ENCODE measurements at places on chromosomes 16 and 17.

GRCh38 chr17:45305530-45306087 is 11.2 kb downstream of the MAP3K14 start:
- DNase-seq, result no peak

- no peak for DNase-seq
These were observed 24.0 kb upstream of the GINS2 start for GRCh38 chr16:85712801-85713200.

DNA sequence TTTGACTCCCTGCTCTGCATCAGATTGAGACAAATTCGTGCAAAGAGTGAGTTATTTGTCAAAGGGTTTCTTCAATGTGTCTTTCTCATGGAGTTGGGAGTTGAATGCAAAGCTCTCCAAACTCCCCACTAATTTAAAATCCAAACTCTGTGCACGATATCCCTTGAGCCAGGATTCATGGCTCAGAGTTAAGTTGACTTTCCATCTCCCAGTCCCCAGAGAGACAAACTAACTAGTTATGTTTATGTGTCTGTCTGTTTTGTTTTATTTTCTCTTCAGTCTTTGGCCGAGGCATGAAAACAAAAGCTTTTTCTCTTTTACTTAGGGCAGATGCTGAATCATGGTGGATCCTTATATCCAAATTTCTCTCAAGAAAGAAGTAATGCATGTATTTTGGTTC is 570.0 kb upstream of the CDH5 start:
- DNase-seq, result peak; percentile 30

DNA sequence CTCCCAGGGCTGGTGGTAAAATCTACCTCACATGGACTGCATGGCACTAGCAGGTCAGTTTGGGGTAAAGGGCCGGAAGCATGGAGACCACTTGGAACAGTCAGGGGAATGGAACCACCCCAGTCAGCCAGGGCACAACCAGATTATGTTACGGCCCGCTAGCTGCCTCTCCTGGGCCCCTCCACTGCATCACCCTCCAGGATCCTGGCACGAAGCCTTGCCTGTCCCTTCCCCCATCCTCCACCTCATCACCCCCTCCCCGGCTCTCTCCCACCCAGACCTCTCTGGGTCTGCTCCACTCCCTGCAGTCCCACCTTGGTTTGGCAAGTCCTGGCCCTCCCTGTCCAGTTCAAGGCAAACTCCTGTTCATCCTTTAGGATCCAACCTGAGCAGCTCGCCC is 91.7 kb downstream of the CLEC16A start:
- DNase-seq, result peak; percentile 15

DNA sequence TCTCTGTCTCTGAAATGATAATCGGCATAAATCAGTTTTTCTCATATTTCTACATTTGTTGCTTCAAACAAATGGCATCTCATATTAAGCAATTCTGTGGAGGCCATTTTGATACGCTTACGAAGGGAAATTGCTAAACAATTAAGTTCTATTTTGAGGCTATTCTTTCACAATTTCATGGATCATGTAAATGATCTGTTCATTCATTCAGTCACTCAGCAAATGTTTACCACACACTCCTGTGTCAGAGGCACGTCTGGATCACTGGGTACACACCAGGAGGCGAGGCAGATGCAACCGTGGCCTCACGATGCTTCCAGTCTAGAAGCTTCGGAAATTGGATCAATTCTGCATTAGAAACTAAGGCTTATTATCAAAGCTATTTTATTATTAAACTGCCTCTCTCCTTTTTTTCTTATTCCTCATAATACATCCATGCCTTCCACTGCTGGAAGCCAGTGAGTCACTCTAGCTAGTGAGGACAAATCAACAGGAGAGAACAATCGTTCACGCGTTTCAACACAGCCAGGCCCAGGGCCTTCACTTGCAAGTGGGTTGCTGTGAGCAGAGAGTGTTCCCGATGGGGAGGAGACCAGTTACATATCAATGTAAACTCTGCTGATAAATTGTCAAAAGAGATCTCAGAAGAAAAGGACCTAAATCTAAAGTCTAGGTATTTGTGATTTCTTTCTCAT is 11.3 kb upstream of the SLC39A11 start:
- DNase-seq, result no peak
